NAMALWA (cell line): ENCODE measurements at places on chromosomes 2 and 18.

GRCh38 chr2:71671203-71671854, 218.0 kb downstream of the DYSF start:
- no peak for DNase-seq

DNA sequence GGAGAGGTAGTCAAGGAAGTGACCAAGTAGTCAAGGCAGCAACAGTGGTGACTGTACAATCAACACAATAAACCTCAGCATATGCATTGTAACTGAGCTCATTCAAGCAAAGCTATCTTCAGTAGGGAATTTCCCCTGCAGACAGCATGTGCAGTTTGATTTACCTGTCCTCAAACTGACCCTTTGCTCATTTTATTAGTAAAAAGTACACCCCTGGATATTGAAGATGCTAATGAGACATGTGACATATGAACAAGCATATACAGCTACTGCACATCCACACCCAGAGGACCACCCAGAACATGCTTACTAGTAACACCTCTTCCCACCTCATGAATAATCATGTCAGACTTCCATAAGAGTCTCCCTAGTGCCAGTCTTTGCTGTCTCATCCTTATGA, 15.4 kb downstream of the C2orf81 start:
- DNase-seq = peak; percentile 25

- no peak for DNase-seq
Measured at GRCh38 chr2:235719146-235719942, 225.5 kb downstream of the AGAP1 start.

GRCh38 chr2:71129902-71130151, 202 bp downstream of the MCEE start:
- no peak for DNase-seq

DNA sequence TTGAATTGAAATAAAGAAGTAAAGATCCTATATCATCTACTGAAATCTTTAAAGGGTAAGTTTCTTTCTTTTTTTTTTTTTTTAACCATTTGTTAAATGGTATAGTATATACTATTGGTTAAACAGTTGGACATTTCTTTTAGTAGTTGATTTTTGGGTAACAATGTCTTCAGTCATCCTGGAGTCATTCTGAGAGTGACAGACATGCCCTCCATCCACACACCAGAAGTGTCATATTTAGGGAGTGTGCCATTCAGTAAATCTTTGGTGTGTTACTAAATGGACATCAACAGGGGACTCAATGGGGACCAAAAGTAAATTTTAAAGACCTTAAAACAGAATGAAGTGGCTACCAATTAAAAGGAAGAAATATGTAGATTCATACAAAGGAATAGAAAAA, 50.8 kb upstream of the SLC39A10 start:
- no peak for DNase-seq
